T-helper 1 cell treated with Interleukin-12 subunit alpha and Interleukin-12 subunit beta and Interleukin-4 antibody, amounts not matched to agents 30 ng/mL and 1 ng/mL, for 36 hours (primary cell): ENCODE measurements at places on chromosomes 12 and 14. TPM values are rescaled to one million over a fixed set of nuclear protein-coding genes. Genes with fewer than 3 reads are reported as not detected.

Gene PLEKHD1
- total RNA-seq, result 0.12 and 0.20 TPM in 2 replicates

Gene CLEC1A
- total RNA-seq, result not detected in 2 replicates

Gene SPIC
- not detected in 2 replicates for total RNA-seq

Gene GUCY2C
- total RNA-seq, result not detected in 2 replicates

Gene BMP4
- not detected in 2 replicates for total RNA-seq

Gene SIX1
- total RNA-seq, result 1.2 TPM in 2 replicates

Gene SSTR1
- not detected in 2 replicates for total RNA-seq

Gene PIANP
- total RNA-seq, result 0.22 and 0.49 TPM in 2 replicates

Gene NCAPD2
- total RNA-seq, result 112 and 123 TPM in 2 replicates

Gene SYT1
- not detected in 2 replicates for total RNA-seq

Gene LMNTD1
- not detected in 2 replicates for total RNA-seq

Gene TAS2R19
- 3.9 and 4.5 TPM in 2 replicates for total RNA-seq

Gene BDKRB1
- not detected in 2 replicates for total RNA-seq

Gene OR2AP1
- not detected in 2 replicates for total RNA-seq

Gene SYNDIG1L
- not detected in 2 replicates for total RNA-seq

Gene TTC9
- total RNA-seq, result 12.5 and 13.0 TPM in 2 replicates

Gene C14orf132
- total RNA-seq, result 0.12 and 0.39 TPM in 2 replicates

Gene AQP2
- not detected in 2 replicates for total RNA-seq

Gene RIPK3
- total RNA-seq, result 37.1 and 41.9 TPM in 2 replicates

Gene LALBA
- total RNA-seq, result not detected in 2 replicates

Gene SMOC1
- not detected in 2 replicates for total RNA-seq

Gene NUP107
- total RNA-seq, result 79.2 and 93.6 TPM in 2 replicates

Gene SLC24A4
- 0.05 and 0.07 TPM in 2 replicates for total RNA-seq

Gene PTPN21
- not detected in 2 replicates for total RNA-seq

Gene SLC10A1
- total RNA-seq, result not detected in 2 replicates

Gene GPRC5A
- not detected in 2 replicates for total RNA-seq

Gene CLEC9A
- total RNA-seq, result not detected in 2 replicates

Gene HSP90B1
- total RNA-seq, result 525 and 530 TPM in 2 replicates

Gene EP400
- total RNA-seq, result 58.8 and 59.7 TPM in 2 replicates

Gene FOXG1
- total RNA-seq, result not detected in 2 replicates

Gene CD9
- total RNA-seq, result 29.7 and 30.8 TPM in 2 replicates

Gene TGM1
- total RNA-seq, result 6.4 and 6.7 TPM in 2 replicates

Gene KRT79
- not detected in 2 replicates for total RNA-seq

Gene SLC25A47
- not detected in 2 replicates for total RNA-seq

Gene ABCD4
- total RNA-seq, result 49.2 and 52.3 TPM in 2 replicates

Gene PPP1R1A
- total RNA-seq, result not detected in 2 replicates
